Cerebellar nuclear complex (tissue), 1 donor: ENCODE measurements at places on chromosomes 4 and X.

DNA sequence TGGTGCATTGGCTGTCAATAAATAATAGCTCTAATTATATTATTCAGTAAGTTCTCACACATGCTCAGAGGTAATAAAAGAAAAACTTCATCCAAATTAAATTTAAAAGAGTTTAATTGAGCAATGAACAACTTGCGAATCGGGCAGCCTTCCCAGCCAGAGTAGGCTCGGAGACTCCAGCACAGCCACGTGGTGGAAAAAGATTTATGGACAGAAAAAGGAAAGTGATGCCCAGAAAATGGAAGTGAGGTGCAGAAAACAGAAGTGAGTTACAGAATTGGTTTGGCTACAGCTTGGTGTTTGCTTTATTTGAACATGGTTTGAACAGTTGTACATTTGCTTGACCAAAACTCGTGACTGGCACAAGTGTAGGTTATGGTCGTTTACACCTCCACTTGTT is 13.6 kb upstream of the BOD1L1 start:
- no peak for DNase-seq

DNA sequence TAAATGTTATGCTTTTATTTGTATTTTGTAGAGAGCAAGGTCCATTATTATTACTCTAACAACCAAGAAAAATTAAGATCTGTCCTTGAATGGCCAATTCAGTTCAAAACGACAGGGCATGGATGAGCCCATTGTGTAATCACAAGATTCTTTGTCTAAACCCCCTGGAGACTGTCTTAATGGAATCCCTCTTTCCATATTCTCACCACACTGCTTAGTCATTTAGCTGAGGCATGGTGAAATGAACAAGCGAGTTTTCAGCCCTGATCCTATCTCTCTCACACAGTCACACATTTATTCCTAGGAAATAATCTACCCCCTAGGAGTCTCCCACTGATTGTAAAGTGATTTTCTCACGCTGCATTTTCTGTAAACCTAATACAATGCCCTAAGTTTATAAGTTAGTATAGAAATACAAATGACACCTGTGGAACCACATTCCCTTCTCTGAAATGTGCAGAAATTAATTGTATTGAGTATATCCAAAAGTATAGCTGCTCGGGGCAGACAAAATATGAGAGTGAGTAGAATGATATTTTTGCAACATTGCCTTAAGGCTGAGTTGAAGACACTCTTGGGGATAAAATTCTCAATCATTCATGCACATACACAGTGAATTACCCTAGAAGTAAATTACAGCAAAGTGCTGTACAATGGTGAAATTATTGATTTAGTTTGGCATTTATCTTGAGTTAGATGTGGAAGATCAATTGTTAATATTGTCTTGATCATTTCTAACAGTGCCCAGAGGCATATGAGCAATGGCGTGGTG is 119.7 kb upstream of the PCDH7 start:
- DNase-seq, result no peak

GRCh38 chrX:129461801-129462456 is 61.4 kb downstream of the SMARCA1 start:
- no peak for DNase-seq

GRCh38 chrX:40887476-40887875 is 152.1 kb upstream of the MED14 start:
- no peak for DNase-seq

DNA sequence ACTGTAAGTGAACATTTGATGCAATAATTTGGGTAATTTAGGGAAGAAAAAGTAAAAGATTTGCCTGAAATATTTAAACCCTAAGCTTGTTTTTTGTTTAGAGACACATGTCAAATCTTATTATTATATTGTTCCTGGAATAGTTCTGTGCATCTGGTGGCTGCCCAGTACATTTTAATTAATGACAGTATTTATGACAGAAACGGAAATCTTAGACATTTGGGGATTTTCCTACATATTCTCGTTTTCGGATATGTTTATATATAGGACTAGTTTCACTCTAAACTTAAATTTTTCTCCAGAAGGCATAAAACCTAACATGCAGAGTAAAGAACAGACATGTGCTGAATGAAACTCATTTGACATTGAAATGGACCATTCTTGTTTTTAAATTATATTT is 125.6 kb upstream of the PAQR3 start:
- DNase-seq, result no peak

- DNase-seq, result no peak
Observed at GRCh38 chrX:103791826-103792485, 15.3 kb downstream of the PLP1 start.

- no peak for DNase-seq
Observed at GRCh38 chr4:30952526-30953219, 232.5 kb downstream of the PCDH7 start.

DNA sequence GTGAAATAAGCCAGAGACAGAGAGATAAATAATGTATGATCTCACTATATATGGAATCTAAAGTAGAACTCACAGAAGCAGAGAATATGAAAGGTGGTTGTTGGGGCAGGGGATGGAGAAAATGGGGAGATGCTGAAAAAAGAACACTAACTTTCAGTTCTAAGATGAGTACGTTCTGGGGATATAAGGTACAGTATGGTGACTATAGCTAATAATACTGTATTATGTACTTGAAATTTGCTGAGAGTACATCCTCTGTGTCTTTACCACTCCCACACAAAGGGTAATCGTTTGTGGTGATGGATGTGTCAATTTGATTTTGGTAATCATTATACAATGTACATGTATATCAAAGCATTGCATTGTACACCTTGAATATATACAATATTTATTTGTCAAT is 6.6 kb downstream of the FBXL5 start:
- no peak for DNase-seq

- DNase-seq, result no peak
Observed at GRCh38 chrX:132216806-132217202, 2.4 kb downstream of the RAP2C start.

GRCh38 chr4:70614184-70614555 is 14.4 kb upstream of the ENAM start:
- DNase-seq, result no peak

DNA sequence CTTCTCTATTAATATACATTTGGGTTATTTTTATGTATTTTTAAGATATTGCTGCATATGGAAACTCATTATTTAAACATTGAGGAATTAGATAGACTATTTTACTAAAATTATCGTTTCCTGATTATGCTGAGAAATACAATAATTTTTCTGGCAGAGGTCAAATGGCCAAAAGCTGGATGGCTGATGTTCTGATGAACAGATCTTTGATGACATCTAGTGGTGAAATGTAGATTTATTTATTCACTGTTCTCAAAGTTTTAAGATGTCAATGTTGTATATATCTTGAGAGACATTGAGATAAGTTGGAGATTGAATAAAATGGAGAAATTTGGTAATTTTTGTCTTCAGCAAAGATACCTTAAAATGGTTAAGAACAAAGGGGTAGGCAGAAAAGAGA is 96.2 kb downstream of the UGT8 start:
- no peak for DNase-seq

DNA sequence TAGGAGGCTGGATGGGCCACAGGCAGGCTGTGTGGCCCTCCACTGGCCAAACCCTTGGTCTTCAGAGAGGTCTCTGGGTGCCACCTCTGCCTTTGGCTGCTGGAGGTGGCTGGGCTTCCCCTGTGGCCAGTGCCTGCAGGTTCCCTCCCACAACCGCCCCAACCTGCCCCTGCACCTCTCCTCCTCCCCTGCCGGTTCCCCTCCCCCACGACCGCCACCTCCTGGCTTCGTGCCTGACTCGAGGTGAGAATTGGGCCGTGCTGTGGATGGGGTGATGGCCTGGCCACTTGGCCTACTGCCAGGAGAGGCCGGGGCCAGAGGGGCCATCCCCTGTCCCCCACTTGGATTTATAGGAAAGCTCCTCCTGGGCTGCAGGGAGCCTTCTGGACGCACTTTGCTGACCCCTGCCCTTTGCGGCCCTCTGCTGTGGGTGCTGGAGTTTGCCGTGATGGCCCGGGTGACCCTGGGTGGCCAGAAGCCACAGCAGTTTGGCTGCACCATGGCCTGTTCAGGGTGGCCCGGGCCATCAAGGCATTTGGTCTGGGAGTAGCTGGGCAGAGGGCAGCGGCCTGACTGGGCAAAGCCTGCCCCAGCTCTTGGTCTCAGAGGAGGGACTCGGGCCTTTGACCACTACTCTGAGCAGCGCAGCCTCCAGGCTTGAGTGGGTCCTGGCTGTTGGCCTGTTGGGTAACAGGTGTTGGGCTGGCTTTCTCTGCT is 3.8 kb downstream of the NAT8L start:
- no peak for DNase-seq

DNA sequence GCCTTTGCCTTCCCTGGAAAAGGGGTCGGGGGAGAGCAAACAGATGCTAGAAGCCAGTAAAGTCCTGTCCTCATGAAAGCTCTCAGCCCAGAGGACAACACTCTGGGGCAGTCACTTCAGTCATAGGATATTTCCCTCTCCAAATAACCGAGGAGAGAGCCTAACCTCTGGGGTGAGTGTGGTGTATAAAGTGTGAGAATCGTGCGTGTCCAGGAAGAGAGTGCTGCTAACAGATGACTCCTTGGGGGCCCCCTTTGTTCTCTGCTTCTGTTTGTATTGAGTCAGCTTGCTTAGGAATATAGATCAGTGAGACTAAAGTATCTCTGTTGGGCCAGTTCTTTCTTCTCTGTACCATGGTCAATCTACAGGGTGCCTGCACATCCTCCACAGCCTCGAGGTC is 247.2 kb downstream of the PALLD start:
- no peak for DNase-seq

- DNase-seq, result no peak
Observed at GRCh38 chrX:119708936-119709335, 16.0 kb upstream of the SEPTIN6 start.

DNA sequence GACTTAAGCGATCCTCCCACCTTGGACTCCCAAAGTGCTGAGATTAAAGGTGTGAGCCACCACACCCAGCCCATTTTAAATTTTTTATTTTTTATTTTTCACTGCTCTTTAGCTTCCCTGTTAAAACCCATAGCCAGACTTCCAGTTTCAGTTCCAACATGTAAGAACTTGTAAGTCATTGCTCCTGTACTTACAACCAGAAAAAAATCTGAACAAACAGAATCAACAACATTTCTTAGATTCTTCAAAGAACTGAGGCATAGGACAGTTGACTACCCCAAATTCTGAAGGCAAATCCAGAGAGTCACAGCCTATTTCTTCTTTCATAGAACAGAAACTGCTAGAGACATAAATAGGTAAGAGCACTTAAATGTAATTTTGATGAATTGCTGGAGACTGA is 8.1 kb downstream of the GPRASP3 start:
- DNase-seq, result no peak

DNA sequence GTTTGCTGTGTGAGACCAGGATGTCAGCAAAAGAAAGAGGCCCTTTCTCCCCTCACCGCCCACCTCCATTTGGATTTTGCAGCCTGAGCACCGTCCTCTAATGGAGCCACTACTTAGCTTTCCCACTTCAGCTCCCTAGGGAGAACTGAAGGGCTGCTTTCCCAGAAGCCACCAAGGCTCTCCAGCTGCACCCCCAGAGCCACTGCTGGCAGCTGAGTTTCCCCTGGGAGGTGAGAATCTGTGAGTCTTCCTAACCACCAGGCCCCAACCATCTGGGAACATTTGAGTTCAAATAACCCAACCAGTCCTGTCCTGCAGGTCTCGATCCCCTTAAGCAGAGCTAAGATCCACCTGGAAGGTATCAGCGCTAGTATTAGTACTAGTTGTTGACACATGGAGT is 173.1 kb upstream of the USP9X start:
- DNase-seq, result no peak

GRCh38 chr4:110032603-110033002 is 119.9 kb downstream of the EGF start:
- DNase-seq, result no peak

DNA sequence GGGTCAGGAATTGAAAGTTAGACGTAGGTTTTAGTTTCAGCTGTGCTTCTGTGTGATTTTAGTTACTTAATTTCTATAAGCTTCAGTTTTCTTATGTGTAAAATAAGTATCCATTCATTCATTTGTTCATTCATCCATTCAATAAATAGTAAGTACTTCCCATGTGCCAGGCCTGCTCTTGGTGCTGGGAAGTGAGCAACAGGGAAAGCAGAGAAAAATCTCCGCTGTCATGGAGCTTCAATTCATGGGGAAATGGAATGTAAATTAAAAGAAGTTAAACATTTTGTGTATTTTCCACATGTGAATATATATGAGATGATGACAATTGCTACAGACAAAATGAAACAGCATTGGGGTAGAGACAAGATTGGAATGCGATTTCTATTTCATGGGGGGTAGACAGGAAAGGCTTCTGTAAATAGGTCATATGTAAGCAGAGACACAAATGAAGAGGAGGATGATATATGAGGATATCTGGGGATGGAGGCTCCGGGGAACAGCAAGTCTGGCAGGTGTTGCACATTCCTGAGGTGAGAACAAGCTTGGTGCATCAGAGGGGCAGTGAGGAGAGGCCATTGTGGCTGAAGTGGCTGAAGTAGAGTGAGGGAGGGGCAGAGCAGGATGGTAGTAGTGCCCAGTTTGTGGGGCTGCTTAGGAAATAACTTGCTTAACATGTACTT is 66.2 kb downstream of the FHIP1A start:
- DNase-seq, result no peak

- DNase-seq, result no peak
Observed at GRCh38 chr4:10129196-10130177, 12.9 kb upstream of the WDR1 start.

GRCh38 chr4:52546449-52546848 is 112.7 kb downstream of the USP46 start:
- no peak for DNase-seq

- no peak for DNase-seq
Observed at GRCh38 chrX:46681849-46682248, 77.1 kb downstream of the SLC9A7 start.

DNA sequence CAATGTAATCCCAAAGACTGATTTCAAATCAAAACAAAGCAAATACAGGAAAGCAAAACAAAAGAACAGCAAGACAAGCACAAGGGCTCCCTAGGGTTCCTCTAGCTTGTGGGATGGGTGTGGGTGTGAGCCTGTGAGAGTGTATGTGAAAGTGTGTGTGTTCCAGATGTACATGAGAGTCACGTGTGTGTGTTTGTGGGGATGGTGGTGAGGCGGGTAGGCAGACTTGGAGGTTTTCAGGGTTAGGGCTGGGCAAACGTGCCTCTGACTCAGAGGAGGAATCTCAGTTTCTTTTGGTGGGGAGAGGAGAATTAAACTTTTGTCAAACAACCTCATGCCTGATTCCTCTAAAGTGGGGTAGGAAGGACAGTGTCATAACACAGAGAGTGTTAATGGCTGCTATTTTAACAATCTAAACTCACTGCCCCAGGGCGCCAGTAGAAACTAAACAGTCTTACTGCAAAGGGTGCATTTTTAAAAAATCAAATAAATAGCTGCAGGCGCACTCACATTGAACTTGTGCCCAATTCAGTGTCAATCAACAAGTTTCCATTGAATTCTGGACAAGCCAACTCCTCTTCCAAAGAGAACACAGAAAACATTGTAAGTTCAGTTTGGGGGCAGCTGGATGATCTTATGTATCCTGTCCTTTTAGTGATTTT is 51.8 kb downstream of the CHRDL1 start:
- DNase-seq, result no peak

DNA sequence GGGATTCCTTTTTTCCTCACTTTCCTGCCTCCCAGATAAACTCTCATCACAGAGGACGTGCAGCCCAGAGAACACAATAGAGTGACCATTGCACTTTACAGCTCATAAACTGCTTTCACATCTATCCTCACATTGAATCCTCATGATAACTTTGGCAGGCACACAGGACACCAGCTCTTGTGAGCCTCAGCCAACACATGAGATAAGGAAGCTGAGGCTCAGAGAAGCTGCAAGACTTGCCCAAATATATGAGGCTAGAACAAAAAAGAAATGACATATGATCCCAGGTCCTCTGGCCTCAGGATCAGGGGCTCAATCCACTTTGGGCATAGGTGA is 85.0 kb upstream of the CPEB2 start:
- DNase-seq, result no peak

GRCh38 chrX:76796311-76796710 is 368.8 kb downstream of the MAGEE1 start:
- no peak for DNase-seq
